ENCODE measurements at places on chromosomes 16 and 17. TPM values are rescaled to one million over a fixed set of nuclear protein-coding genes. Genes with fewer than 3 reads are reported as not detected.

Gene FTO
- 40.2 TPM for total RNA-seq

Gene SLC35G6
- total RNA-seq = not detected

Gene CES5A
- total RNA-seq = not detected

Gene SEC14L5
- total RNA-seq = not detected

Gene SNX20
- 65.3 TPM for total RNA-seq

Gene PNMT
- not detected for total RNA-seq

Gene STX1B
- total RNA-seq = 2.2 TPM

Gene TMEM100
- not detected for total RNA-seq

Gene KRTAP2-2
- total RNA-seq = not detected

Gene ZDHHC1
- 0.26 TPM for total RNA-seq

Gene ASPA
- total RNA-seq = not detected

Gene SYCE1L
- 7.1 TPM for total RNA-seq

Gene NOTUM
- 0.42 TPM for total RNA-seq

Gene PIK3R6
- total RNA-seq = 20.7 TPM

Gene CCL8
- total RNA-seq = not detected

Gene CIBAR2
- total RNA-seq = not detected

Gene COG8
- total RNA-seq = 37.6 TPM

Gene CCR7
- total RNA-seq = 173 TPM

Gene DNAAF8
- 0.39 TPM for total RNA-seq

Gene RBFOX1
- not detected for total RNA-seq

Gene OR3A3
- not detected for total RNA-seq

Gene BCO1
- total RNA-seq = not detected

Gene CHST5
- not detected for total RNA-seq

Gene CIAO2B
- total RNA-seq = 126 TPM

Gene BANP
- total RNA-seq = 34.1 TPM

Gene SLC5A11
- total RNA-seq = not detected

Gene SPNS2
- 4.2 TPM for total RNA-seq

Gene SYNGR3
- total RNA-seq = 3.4 TPM

Gene CD300E
- total RNA-seq = not detected

Gene DYNLL2
- total RNA-seq = 30.9 TPM

Data from activated CD8-positive, alpha-beta T cell treated with anti-CD3 and anti-CD28 coated beads, Interleukin-2, amount 10 ng/mL, durations not matched to agents 7 days and 5 days (primary cell).